ENCODE measurements at places on chromosomes 13 and 19.
A peak's percentile ranks its signal among the peaks of the same experiment; 100 is the strongest.

DNA sequence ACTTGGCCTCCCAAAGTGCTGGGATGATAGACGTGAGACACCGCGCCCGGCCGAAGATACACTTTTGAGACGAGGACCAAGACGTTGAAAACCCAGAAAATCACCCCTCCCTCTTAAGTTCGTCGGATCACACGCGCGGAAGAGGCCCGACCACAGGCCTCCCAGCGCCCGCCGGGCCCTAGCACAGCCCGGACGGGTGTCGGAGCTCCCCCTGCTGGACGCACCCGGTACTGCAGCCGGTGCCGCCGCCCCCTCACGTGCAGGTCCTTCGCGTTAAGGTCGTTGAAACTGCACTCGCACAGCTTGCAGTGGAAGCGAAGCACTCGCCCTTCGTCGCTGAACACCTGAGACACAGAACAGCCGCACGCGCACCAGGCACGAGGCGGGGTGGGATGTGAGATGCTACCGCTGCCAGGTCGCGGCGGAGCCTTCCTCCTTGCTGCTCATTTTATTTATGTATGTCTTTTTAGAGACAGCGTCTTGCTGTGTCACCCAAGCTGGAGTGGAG lies 35.7 kb upstream of the MATK start:
- DNase-seq = no peak

DNA sequence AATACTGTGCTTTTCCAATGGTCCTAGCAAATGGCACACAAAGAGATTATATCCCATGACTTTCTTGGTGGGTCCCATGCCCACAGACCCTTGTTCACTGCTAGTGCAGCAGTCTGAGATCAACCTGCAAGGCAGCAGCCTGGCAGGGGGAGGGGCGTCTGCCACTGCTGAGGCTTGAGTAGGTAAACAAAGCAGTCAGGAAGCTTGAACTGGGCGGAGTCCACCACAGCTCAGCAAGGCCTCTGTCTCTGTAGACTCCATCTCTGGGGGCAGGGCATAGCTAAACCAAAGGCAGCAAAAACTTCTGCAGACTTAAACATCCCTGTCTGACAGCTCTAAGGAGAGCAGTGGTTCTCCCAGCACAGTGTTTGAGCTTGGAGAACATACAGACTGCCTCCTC lies 82.9 kb downstream of the ZNF737 start:
- no peak for DNase-seq

- peak; percentile 38 for DNase-seq
Measured at GRCh38 chr13:21012211-21012610, 49.2 kb downstream of the LATS2 start.

GRCh38 chr19:33344573-33344925 lies 29.0 kb upstream of the CEBPG start:
- DNase-seq = no peak

DNA sequence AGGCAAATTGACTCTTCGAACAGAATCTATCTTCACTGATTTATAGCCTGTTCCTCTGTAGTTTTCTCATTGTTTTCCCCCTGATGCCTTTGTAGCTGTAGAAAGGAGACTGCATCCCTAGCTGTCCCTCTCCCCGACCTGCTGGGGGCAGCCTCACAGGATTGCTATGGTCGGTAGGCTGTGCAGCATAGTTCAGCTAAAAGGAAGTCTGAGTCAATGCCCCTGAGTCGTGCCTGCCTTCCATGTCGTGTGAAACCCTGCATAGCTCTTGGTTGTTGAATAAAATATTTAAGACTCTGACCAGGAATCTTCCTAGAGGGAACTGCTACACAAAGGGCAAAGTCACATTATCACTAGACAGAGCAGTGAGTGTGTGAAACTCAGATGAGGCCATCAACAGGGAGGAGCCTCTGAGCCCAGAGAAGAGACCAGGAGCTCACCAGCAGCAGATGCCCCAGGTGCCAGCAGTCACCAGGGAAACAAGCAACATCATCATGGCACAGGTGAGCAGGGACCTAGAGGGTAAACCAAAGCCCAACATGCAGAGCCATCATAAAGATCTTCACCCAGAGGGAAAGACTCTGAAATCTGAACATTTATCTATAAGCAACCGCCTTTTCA lies 108.4 kb upstream of the NBEA start:
- no peak for DNase-seq

DNA sequence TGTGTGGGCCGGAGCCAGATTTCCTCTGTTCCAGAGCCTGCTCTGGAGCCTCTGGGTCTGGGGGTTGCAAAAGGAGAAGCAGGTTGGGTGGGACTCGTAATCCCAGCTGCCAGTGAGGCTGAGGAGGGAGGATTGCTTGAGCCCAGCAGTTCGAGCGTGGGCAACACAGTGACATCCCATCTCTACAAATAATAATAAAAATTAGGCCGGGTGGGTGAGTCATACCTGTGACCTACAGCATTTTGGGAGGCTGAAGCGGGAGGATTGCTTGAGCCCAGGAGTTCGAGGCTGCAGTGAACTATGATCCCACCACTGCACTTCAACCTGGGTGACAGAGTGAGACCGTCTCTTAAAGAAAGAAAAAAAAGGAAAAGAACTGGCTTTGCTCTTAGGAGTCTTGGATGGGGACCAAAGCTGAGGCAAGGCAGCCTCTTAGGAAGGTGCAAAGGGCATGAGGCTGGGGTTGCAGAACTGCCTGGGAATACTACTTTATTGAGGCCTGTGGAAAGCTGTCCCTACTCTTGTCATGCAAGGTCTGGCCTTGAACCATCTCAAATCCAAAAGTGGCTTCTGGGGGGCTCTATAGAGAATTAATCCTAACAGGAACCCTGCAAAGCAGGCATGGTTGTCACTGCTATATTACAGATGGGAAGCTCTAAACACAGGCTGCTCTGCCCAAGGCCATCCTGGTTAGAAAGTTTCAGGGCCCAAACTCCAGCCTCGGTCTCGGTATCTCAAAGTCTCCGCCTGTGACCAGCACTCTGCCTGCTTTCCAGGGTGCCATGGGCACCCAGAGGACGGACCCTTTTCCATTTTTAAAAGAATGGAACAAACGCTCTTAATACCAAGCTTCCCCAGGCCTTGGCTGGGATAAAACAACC lies 880 bp upstream of the C19orf12 start:
- no peak for DNase-seq

DNA sequence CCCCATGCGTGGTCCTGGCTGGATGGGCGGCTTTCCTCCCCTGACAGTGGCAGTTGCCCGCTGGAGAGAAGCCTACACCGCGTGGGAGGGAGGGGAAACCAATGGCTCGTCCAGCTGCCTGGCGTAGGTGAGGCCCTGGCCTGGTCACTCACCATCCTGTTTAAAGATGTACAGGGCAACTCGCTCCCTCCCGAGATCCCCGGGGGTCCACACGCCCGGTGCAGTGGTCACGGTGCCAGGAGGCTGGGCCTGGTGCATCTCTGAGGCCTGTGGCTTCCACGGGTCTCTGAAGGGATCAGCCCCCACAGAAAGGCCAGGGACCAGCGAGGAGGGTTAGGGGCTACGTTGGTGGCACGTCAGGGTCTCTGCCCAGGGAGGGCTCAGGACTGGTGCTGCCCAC lies 156.5 kb downstream of the KDM4B start:
- no peak for DNase-seq

GRCh38 chr13:53241891-53242348 lies 213.3 kb downstream of the OLFM4 start:
- DNase-seq = no peak

DNA sequence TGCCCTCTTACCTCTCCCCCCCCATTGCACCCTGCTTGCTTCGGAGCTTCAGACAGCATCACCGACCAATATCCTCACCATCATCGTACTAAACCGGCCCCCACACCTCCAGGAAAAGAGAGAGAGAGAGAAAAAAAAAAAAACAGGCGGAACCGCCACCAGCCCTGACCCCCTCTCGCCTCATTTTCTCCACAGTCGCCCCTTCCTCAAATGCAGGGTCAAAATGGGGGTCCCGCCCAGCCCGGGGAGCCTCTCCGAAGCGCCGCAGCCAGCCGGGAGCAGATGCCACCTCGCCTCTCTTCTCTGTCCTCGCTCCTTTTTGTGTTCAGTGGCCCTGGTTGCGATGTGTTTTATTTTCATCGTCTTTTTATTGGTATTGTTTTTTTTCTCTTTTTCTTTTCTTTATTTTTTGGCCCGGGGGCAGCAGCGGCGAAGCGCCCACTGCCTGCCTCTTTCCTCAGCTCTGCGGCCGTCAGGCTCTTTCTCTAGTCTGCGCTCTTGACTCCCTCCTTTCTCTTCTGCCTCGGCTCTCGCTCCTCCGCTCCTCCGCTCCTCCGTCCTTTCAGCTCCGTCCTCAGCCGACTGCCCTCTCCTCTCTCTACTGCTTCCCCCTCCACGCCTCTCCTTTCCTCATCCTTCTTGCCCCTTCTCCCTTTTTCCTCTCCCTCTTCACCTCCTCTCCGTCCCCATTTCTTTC lies 41.4 kb downstream of the DEDD2 start:
- no peak for DNase-seq

DNA sequence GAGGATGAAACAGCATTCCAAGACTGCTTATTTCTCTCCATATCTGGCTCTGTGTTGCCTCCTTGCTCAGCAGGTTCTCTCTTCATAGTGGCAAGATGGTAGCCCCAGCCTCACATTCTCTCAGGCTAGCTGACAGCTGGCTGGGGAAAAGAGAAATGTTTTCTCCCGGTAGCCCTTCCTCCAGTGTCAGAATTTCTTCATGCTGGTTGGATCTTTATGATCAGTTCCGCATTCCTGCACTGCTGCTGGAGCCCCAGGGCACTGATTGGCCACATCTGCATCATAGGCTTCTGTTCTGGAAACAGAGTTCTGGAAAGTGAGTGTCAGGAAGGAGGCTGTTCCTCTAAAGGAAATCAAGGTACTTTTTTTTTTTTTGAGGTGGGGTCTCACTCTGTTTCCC lies 24.6 kb downstream of the POP4 start:
- no peak for DNase-seq

- DNase-seq = no peak
Measured at GRCh38 chr13:47046706-47047105, 149.9 kb upstream of the HTR2A start.

DNA sequence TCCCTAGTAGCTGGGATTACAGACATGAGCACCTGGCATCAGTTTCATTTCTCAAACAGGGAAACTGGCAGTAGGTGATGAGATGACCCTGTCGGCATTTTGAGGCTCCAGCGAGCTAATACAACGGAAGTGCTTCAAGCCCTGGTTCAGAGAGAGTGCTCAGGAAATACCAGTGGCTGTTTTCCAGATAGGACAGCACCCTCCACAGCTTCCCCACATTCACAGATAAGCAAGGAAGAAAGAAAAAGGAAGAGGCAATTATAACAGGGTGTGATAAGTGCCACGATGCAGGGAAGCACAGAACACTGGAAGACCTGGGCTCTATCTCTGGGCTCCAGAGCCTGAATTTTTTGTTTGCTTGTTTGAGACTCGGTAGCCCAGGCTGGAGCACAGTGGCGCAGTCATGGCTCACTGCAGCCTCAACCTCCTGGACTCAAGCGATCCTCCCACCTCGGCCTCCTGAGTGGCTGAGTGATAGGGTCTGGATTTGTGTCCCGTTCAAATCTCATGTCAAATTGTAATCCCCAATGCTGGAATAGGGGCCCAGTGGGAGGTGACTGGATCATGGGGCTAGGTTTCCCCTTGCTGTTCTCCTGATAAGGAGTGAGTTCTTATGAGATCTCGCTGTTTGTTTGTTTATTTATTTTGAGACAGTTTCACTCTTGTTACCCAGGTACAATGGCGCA lies 43.5 kb downstream of the PIN1 start:
- no peak for DNase-seq

DNA sequence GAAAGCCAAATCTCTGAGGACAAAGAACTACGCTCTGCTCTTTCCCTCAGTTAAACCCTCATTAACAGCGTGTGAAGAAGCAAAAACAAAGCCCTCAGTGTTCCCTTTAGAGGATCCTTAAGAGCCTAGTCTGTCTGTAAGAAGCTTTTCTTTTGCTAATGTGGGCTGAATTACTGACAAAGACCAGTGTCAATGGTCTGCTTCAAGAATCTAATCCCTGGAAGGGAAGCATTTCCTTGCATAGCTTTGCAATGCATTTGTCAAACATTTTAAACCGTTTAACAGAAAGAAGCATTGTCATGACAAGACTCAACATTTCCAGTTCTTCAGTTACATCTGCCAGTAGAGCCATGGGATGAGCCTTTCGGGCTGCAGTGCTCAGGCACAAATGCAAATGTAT lies 64.9 kb downstream of the EDNRB start:
- DNase-seq = no peak

DNA sequence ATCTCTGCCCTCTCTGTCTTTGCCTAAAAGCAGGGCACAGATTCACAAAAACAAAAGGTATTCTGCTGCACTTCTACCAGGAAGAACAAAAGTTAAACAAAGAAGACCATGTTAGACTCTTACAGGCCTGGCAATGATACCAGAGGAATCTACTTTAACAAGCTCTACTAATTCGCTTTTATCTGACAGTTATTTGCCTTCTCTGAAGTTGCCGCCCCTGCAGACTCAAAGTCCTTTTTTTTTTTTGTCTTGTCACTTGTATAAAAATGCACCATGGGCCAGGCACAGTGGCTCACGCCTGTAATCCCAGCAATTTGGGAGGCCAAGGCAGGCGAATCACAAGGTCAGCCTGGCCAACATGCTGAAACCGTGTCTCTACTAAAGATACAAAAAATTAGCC lies 176.5 kb upstream of the UBL3 start:
- DNase-seq = no peak

DNA sequence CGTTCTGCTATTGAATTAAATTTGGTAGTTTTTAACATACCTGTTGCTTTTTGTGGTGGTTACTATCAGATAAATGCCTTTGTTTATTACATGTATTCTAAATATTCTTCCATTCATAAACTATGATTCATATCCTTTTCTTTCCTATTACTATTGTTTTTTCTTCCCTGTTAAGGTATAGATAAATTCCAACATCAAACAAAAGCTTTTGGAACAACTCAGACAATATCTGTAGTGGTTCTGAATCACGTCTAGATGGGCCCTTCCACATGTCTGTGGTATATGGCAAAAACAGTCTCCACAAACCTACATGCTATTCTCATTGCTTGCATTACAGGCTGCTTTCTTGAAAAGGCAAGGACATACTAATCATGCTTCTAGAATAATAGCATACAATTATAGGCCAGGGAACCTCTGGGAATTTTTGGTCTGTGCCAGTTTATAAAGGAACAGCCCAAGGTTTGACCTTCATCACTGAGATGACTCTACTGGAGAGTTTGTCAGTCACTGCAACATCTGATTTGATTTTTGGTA lies 6.4 kb downstream of the LRCH1 start:
- DNase-seq = no peak

DNA sequence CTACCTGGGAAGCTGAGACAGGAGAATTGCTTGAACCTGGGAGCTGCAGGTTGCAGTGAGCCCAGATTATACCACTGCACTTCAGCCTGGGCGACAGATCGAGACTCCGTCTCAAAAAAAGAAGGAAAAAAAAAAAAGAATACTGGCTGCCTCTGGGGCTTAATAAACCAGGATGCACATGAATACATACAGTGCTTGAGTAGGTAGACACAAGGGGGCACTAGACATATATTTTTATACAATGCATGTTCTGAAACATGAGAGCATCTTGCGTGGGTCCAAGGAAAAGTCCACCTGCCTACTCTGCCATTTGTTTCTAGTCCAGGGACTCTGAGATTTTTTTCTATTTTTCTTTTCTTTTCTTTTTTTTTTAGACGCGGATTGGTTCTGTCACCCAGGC lies 31.2 kb downstream of the KEAP1 start:
- DNase-seq = peak; percentile 27

GRCh38 chr19:16027528-16027927 lies 48.8 kb upstream of the TPM4 start:
- DNase-seq = no peak

Measured in fibroblast of gingiva (primary cell).